Brain pericyte (primary cell): ENCODE measurements at places on chromosomes 16 and 17.

DNA sequence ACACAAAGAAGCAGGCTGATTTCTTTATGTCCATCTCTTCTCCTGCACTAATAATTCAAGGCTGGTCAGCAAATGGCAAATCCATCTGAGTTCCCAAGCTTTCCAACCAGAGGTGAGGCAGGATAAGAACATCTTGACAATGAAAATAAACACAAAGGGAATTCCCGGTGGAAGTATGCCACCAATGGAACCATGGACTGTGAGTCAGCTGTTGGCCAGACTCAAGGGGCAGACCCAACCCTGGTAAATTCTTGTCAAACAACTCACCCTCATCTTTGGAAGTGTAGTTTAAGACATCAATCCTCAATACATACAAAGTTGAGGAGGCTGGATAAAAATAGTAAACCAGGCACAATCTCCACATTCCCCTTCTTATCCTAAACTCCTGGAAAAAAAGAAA lies 74.3 kb upstream of the CES5A start:
- no peak for DNase-seq

DNA sequence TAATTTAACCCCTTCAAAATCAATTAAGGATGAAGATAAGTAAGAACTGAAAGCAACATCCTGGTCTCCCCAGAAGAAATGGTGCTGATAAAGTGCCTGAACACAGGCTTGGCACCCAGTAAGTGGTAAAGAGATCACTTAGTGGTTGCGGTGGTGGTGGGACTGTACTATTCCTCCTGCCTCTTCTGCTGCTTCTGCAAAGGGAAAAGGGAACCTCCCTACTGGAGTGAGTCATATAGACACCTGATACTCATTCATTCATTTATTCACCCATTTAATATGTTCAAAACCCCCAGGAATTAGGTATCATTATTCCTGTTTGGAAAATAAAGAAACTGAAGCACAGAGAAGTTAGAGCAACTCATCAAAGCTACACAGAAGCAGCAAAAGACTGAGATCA lies 60.6 kb downstream of the CDYL2 start:
- DNase-seq: no peak

GRCh38 chr16:24409045-24409444 lies 130.3 kb upstream of the RBBP6 start:
- no peak for DNase-seq

- DNase-seq: no peak
These were observed 1.3 kb downstream of the APPBP2 start for GRCh38 chr17:60524463-60525327.

DNA sequence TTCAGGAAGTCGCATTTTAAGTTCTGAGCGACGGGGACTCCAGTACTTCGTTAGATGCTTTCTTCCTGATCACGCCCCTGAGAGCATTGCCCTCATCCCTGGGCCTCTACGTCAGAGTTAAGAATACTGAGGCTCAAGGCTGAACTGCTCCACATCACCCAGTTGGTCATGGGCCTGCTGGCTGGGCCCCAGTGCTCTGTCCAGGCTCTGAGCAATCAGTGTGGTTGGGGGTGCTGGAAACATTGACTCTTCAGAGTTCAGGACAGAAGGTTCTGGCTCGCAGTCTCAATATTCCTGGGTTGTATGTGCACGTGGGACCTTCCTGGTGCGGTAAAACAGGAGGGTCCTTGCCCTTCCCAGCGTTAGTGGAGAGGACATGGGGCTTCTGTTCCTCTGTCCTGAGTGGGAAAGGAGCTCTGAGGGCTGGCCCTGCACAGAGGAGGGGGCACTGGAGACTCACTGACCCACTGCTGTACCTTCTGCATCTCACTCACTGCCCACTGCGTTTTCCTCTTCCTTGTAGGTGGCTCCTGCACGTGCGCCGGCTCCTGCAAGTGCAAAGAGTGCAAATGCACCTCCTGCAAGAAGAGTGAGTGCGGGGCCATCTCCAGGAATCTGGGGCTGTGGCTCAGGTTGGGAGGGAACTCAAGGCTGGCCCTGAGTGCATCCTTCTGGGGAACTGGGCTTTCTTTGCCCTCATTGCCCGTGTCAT lies 518 bp downstream of the MT1E start:
- DNase-seq: no peak

DNA sequence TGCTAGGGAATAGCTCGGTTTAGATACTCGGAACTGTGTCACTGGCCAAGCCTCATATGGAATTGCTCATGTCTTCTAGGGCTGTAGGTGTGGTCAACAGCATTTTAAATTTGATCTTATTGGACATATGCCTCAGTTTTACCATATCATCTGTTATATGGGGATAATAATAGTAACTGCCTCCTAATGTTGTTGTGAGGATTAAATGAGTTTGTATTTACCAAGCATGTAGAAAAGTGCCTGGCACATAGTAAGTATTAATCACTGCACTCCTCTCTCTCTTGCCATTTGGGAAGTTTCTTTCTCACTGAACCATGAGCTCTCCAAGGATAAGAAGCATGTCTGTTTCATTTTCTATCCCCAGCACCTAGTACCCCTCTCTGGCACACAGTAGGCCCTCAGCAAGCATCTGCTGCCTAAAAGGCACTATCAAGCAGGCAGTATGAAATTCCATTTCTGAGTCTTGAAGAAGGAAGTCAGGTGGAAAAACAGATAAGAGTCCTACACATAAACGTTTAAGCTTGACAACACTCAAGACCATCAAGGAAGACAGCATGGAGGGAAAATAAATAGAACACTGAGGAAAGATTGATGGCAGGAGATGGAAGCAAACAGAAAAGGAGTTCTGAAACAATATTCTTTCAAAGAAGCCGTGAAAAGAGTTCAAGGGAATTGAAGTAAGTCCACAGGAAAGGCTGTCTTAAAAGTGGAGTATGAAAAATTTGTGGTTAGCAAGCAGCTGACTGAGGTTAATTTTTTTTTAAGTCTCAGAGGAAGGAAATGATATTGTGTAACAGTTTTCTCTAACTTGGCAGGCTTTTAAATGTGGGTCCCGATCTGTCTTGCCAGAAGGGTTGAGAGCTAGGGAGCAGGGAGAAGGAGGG lies 2.2 kb upstream of the ATP6V0A1 start:
- DNase-seq: no peak

DNA sequence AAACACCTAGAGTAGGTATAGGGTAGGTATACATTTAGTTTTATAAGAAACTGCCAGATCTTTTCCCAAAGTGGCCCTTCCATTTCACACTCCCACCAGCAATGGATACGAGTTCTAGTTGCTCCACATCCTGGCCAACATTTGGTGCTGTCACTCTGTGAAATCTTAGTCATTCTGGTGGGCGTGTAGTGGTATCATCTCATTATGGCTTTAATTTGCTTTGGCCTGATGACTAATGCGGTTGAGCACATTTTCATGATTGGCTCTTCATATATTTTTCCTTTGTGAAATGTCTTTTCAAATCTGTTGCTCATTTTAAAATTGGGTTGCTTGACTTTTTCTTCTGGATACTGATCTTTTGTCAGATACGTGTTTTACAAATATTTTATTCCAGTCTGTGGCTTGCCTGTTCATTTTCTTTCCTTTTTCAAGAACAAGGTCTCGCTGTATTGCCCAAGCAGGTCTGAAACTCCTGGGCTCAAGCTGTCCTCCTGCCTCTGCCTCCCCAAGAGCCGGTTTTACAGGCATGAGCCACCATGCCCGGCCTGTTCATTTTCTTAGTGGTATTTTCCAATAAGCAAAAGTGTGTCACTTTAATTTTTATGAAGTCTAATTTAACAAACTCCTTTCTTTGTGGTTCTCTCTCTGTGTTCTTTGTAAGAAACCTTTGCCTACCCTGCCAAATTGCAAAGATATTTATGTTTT lies 192.4 kb downstream of the SEC14L1 start:
- no peak for DNase-seq

DNA sequence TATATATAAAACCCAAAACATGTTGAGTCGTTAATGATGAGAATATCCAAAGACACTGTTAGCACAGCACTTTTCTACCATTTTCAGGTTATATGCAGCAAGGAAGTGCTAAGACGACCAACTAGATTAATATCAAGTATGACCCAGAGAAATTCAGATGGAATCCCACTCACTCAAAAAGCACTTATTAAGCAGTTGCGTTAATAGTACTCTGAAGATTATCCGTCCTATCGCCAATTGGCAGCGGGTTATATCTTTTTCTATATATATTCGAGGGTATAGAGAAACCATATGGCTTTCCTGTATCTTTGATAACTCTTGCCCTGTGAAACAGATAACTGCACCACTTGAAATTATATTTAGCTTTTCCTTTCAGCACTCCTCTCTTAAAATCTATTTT lies 1.1 kb downstream of the CRLF3 start:
- DNase-seq: no peak

DNA sequence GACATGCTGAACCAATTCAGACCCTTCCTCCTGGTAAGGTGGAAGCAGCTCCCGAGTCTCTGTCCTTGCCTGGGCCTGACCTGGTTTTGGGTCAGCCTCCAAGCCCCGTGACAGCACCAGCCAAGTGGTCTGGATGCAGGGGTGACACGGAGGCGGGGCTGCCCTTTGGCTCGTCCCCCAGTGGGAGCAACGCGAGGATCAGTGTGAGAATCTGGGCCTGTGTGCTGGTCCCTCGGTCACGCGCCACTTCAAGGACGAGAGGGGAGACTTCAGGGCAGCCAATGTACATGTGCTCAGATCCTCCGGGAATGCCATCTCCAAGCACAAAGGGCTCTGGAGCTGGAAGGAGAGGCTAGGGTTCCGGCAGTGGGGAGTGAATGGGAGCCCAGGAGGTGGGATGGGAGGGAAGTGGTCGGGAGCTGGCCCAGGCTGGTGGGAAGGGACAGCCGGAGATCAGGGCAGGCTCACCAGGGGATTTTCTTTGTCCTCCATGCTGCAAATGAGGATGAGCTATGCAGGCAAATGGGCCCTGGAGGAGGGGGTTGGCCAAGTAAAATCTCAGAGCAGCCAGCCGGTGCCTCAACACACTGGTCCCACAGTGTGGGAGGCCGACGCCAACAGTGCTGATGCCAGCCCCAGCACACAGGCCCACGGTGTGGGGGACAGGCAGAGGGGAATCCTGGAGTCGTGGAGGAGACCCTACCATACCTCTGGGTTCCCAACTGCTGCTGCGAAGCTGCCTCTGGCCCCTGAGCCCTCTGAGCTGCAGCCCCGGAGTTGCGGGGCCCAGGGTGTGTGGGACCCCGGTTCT lies 4.2 kb upstream of the NDRG4 start:
- DNase-seq: no peak

GRCh38 chr17:82740906-82741759 lies 5.7 kb downstream of the FN3K start:
- DNase-seq: no peak

DNA sequence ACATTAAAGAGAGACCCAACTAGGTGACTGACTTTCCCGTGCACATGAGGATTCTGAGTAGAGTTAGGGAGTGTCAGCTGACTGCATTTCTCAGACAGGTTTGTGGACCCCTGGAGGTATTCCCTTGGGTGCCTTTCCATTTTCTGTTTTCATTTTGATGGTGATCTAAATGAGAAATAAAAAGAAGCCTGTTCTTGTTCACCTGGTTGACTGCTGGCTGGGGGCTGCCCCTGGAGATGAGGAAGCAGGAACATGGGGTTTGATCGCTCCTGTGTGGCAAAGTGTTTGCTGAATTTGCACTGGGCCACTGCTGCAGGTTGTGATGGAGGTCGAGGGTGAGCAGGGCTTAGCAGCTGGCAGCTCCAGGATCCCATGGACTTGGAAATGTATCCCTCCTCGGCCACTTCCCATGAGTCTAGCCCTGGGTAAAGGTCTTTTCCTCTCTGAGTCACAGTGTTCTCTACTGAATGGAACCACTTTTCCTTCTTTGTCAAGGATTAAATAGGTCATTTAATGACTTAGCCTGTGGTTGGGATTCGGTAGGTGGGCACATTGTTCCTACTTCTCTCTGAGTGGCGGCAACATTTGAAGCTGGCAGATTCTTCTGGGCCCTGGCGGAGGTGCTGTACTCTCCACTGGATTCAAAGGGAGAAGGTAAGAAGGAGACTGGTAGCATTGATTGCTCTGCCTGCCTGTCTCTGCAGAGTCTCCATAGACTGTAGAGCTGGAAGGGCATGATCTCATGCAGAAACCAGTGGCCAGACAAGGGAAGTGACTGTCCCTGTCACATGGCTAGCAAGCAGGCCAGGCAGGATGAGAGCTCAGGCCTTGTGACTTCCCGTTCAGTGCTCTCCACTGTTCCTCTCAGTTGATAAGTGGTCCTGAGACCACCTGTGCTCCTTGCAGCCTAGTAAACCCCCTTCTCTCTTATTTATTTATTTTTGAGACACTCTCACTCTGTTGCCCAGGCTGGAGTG lies 17.9 kb downstream of the SNX29 start:
- DNase-seq: no peak

- no peak for DNase-seq
These were observed 79.7 kb upstream of the EFCAB3 start for GRCh38 chr17:62300697-62301096.

GRCh38 chr16:78510496-78510895 lies 411.0 kb downstream of the WWOX start:
- DNase-seq: no peak

DNA sequence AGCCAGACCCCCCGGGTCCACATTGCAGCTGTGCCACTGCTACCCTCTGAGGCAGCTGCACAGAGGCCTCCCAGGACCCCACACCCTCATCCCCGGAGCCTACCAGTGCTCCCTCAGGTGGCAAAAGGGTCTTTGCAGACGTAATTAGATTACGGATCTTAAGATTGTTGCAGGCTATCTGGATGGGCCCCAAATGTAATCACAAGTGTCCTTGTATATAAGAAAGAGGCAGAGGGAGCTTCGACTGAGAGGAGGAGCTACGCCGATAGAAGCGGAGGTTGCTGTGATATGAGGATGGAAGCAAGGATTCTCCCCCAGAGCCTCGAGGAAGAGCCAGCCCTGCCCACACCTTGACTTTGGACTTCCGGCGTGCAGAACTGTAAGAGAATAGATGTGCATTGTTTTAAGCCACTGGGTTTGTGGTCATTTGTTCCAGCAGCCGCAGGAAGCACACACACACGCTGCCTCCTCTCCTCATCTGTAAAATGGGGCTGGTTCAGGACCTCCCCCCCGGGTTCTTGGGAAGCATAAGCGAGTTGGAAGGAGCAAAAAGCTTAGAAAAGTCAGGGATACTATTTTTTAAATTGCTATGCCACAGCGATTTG lies 10.5 kb upstream of the RAI1 start:
- DNase-seq: no peak

DNA sequence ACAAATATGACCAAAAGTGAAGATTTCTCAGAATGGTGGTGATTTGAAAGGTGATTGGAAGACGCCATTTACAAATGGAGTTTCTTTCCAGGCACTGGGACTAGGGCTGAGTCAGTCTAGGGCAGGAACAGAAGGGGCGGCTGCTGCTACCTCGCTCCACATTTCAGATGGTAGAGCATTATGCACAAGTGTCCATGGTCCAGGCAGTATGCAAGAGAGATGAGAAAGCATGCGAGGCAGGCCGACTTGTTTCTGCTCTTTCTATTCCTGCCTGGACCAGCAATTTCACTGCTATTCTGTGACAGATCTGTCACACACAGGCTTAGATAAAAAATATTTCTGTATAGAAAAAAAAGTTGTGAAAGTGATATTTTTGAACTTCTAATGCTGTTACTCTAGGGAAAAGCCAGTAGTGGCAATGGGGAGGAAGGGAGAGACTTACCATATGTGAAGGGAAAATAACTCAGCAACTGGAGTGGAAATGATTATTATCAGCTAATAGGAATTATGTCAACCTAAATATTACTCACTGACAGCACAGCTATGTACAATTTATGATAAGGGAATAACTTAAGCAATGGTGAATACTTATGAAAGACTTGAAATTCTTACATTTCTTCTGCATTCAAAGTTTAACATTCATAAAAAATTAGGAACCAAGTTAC lies 134.7 kb upstream of the NETO2 start:
- no peak for DNase-seq
